ENCODE measurements at places on chromosomes 3 and 15.

DNA sequence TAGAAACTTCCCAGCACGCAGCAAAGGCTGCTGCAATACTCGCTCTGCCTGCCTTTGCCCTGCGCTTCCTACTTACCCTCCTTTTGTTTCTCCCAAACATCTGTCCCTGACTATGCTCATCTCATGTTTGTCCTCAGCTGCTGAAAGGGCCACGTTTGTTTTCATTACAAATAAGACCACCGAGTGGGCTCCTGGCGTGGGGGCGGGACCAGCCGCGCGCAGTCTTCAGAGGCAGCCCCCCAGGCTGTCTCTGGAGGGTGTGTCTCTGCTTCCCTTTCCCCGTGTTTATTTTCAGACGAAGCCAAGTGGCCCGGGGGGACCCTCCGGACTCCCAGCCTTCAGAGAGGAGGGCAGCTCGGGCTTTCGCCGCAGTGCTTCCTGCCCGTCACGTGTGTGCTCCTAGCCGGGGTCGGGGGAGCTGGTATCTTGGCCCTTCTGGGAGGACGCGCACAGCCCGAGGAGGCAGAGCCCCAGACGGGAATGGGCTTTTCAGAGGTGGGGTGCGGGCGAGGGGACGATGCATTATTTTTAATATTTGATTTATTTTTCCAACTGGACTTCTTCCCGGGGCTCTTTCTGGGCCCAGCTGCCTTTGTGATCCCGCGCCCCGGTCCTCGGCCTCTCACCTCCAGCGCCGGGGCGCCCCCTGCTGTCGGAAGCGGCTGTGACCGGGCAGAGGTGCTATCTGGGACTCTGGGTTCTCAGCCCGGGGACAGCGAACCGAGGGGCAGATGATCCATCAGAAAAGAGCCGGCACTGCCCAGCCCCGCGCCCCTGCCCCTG, 70.0 kb upstream of the CGNL1 start:
- no peak for DNase-seq

- no peak for DNase-seq
These were observed 61.8 kb downstream of the SLC9A9 start for GRCh38 chr3:143786219-143787191.

GRCh38 chr3:146133441-146133840, 27.5 kb downstream of the PLOD2 start:
- DNase-seq: no peak

DNA sequence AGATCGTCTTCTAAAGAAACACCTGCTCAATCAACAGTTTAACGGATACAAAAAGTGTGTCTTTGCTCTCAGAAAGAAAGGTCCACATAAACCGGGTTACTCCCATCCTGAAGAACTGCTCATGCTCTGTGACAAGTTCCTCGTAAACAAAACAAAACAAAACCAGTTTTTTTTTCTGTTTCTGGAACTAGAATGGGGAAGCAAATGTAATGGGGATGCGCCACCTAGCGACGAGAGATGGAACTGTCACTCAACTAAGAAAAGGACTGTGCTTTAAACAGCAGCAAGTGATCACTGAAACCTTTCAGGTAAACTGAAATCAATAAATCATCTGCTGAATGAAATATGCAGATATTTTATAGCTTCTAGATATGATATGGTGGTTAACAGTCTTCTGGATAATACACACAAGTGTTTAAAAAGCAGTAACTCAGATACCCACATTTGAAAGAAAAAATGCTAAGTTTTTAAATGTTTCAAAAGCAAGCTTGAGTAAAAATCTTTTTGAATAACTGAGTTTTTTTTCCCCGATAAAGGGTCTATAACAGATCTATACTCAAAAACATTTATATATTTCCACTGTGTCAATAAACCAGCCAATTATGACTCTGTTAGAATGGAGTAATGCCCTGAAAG, 10.9 kb downstream of the TM2D3 start:
- DNase-seq: no peak

- no peak for DNase-seq
These were observed 96.1 kb downstream of the IGF2BP2 start for GRCh38 chr3:185728630-185729336.

DNA sequence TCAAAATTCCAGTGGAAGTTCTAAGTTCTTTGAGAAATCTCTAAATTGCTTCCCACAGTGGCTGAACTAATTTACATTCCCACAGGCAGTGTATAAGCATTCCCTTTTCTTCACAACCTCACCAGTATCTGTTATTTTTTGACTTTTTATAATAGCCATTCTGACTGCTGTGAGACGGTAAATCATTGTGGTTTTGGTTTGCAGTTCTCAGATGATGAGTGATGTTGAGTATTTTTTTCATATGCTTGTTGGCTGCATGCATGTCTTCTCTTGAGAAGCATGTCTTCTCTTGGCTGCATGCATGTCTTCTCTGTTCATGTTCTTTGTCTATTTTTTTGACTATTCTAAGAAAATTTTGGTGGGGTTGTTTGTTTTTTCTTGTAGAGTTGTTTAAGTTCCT, 499.6 kb upstream of the CCDC54 start:
- peak; percentile 4 for DNase-seq

GRCh38 chr3:171895900-171896299, 52.8 kb downstream of the TMEM212 start:
- DNase-seq: no peak

GRCh38 chr3:15631426-15632211, 30.1 kb downstream of the BTD start:
- DNase-seq: no peak

- no peak for DNase-seq
These were observed 2.2 kb downstream of the RPL4 start for GRCh38 chr15:66502491-66502890.

- DNase-seq: no peak
These were observed 145.7 kb upstream of the MEIS2 start for GRCh38 chr15:37246065-37246464.

DNA sequence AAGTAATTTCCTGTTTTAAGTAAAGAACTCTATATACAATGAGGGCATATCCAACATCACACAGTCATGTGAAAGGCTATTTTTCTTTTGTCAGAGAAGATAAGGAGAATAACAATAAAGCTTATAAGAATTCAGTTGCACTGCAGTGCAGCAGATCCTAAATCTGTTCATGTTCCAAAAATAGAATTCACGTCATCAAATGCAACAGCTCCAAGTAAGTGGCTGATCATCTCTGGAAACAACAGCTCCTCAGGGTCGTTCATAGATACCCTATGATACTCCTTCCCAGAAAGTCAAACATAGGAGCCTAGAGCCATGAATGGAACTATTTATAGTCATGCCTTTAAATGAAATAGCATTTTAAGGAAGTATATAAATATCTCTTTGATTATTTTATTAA, 100.2 kb downstream of the FMN1 start:
- no peak for DNase-seq

GRCh38 chr15:43525131-43525530, 7.7 kb downstream of the MAP1A start:
- no peak for DNase-seq

- DNase-seq: no peak
These were observed 108.0 kb upstream of the SMAD3 start for GRCh38 chr15:66957431-66957720.

DNA sequence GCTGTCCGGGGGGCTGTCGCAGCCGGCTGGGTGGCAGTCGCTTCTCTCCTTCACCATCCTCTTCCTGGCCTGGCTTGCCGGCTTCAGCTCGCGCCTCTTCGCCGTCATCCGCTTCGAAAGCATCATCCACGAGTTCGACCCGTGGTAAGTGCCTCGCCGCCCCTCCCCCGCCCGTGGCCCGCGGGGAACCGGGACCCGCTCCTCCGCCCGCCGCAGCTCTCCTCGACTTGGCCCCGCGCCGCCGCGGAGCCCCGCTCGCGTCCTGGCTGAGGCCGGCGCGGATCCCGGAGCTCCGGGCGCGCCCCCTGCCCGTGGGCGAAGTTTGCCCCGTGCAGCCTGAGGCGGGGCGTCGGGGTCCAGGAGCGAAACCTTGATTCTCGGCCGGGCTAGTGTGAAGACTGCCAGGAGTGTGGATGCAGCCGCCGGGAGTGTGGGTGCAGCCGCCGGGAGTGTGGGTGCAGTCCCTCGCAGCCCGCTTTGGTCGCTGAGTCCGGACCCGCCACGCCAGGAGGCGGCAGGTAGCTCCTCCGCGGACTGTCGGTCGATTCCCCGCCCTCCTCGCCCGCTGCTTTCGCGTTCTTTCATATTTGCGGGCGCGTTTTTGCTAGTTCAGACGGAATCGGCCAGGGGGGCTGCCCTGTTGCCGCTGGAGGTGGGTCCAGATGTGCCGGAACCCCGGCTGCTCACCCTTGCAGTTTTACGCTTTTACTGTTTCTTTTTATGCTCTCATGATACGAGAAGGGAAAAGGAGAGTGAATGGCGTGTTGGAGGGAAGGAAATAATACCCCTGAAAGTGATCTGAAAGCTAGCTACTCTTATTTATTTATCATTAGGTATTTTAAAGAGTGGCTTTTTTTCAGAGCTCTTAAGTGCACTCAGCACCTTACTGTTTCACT, 692 bp downstream of the STT3B start:
- DNase-seq: no peak

- DNase-seq: no peak
These were observed 48.3 kb downstream of the MITF start for GRCh38 chr3:69787436-69788168.

DNA sequence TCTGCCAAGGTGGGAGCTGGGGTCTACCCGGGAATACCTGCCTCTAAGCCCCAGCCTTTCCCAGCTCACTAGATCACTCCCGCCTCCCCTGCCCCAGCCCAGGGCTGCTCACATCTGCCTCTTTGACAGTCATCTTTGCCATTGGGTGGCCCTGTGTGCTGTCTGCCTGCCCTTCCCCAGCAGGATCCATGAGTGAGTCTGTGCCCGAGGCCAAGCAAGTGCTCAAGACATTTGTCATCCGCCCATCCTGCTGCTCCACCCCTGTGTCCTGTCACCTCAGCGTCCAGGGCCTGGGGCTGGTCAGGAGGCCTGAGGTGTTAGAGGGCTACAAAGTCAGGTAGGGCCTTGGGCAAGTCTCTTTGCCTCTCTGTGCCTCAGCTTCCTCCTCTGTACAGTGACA, 89.4 kb downstream of the LSM3 start:
- DNase-seq: no peak

DNA sequence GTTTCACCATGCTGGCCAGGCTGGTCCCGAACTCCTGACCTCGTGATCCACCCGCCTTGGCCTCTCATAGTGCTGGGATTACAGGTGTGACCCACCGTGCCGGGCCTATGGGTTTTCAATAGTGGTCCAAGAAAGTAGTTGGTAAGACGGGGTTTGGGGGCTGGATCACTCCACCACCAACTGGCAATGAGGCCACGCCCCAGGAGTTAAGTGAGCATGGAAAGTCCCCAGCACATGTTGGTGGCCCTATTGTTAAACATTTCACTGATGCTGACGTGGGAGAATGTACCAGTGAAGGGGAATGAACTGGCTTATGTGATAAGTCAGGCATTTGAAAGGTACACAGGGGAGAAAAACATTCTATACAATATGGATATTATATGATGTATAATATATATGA, 80.4 kb downstream of the CHRD start:
- no peak for DNase-seq
